ENCODE measurements at places on chromosomes 5 and 9.

GRCh38 chr9:101579711-101580545 lies 14.8 kb downstream of the PPP3R2 start:
- no peak for ATAC-seq

DNA sequence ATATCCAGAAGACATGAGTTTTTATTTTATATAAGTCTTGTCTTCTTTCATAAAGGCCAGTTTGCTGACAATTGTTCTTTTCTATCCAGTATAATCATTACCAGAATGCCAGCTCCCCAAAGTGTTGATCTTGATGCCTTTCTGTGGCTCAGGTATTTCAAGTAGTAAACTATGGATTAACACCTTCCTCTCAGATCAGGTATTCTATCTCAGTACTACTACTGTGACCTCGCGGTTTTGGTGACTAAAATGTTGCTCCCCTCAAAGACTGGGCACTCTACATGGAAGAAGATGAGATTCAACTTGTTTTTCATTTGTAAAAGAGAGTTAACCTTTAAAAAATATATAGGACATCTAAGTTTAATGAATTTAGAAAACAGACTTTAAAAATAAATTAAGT lies 58.1 kb downstream of the GNG10 start:
- ATAC-seq: no peak

- no peak for ATAC-seq
Observed at GRCh38 chr9:28270156-28270555, 696.9 kb upstream of the C9orf72 start.

- ATAC-seq: no peak
Observed at GRCh38 chr5:164748861-164749260, 1243.4 kb downstream of the MAT2B start.

- no peak for ATAC-seq
Observed at GRCh38 chr5:74281166-74281565, 359.4 kb downstream of the ENC1 start.

- ATAC-seq: peak; percentile 76
Observed at GRCh38 chr5:54905942-54906537, 79.4 kb downstream of the ESM1 start.

- no peak for ATAC-seq
Observed at GRCh38 chr5:141743866-141744272, 61.8 kb upstream of the ARAP3 start.

GRCh38 chr5:57009811-57010210 lies 57.9 kb upstream of the MIER3 start:
- no peak for ATAC-seq

DNA sequence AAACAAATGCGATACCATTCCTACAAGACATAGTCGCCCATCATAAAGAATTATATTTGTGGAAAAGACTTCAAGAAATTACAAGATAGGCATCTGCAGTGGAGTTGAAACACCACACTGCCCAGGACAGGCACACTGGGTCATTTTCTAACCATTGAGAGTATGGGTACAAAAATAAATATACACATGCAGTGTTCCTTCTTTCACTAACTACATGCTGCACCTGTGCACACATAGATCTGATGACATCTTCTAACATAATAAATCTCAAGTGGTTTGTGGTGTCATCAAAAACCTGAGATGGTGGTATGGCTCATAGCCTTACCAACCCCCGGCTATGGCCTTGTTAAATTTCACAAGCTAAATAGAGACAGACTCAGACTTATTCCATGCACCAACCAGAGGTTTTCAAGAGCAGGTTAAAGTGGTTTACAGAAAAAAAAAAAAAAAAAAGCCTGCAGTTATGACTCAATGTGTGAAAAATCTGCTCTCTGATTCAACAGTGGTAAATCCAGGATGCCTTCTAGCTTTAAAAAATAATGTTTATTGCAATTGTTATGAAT lies 12.4 kb upstream of the NFIB start:
- ATAC-seq: peak; percentile 7

- no peak for ATAC-seq
Observed at GRCh38 chr5:165138236-165138635, 1632.8 kb downstream of the MAT2B start.

- no peak for ATAC-seq
Observed at GRCh38 chr9:130635721-130636647, 28.4 kb upstream of the PRDM12 start.

DNA sequence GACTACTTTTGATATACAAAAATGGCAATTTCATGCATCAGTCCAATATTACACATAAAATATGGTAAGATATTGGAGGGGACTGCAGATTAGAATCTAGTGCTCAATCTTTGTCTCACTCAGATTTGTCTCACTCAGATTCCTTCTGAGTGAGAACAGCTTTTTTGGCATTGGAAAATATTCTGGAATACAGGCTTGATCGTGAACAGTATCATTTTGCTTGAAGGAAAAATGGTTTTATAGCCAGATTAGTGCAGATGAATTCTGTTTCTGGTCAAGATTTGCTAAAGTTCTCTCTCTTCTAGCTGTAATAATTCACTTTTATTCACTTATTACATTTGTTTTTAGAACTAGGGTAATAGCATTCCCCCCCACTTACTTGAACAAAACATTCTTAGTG lies 51.2 kb downstream of the MAN2A1 start:
- no peak for ATAC-seq

DNA sequence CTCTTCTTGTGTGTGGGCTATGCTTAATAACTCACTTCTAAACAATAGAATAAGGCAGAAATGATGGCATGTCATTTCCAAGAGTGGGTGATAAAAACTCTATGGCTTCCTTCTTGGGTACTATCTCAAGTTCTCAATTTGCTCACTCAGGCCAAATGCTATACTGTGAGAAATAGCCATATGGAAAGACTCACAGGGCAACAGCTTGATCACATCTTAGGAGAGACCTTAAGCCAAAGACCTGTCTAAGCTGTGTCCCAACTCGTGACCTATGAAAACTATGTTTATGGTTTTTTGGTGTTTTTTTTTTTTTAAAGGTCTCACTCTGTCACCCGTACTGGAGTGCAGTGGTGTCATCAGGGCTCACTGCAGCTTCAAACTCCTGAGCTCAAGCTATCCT lies 2.1 kb upstream of the UIMC1 start:
- ATAC-seq: no peak

DNA sequence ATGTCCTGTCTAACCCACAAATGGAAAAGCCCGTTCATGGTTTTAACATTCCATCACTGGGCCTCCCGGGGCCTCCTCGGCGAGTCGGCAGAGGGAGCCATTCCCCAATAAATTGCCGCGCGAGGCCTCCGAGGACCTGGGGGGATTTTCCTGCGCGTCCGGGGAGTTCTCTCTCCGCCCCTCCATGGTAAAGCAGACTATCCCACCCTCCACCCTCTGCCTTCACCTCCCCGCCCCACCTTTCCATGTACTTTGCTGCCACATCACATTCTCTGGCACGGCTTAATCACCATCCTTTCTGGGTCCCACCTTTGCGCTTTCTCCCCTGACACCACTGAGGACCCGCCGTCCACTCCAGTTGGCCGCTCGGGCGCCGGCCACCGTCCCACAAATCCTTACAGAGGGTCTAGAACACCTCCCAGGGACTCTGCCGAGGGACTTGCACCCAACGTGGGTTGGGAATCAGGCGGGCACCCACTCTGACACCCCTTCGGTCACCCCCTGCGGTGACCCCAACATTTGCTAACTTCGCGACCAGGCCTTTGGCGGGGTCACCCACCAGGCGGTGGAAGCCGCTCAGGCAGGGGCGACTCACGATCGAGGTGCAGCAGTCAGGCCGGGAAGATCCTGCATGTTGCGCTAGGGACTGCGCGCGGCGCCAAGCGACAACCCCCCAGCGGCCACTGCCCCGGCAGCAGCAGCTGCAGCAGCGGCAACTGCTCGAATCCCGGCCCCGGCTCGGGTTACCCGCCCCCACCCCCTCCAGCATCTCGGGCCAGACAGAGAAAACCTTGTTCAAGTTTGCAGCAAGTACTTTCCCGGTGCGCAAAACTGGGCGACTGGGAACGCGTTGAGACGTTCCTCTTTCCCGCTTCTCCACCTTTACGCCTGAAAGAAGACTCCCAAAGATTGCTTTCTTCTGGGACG lies at the start of gene MEGF10:
Gene MEGF10 (plus strand): TSS at position 778 of the 927 bp plus-strand sequence. CDS start 40,513 bp downstream, outside the sequence.
- peak; percentile 97 for ATAC-seq

GRCh38 chr5:133400831-133401351 lies 211.4 kb downstream of the FSTL4 start:
- ATAC-seq: no peak

GRCh38 chr9:123753669-123754258 lies 176.2 kb downstream of the DENND1A start:
- ATAC-seq: no peak

GRCh38 chr5:159912033-159912800 lies 4.1 kb upstream of the ADRA1B start:
- peak; percentile 62 for ATAC-seq

- no peak for ATAC-seq
Observed at GRCh38 chr9:16709924-16710323, 160.5 kb downstream of the BNC2 start.

- ATAC-seq: no peak
Observed at GRCh38 chr9:72200452-72200851, 51.2 kb downstream of the GDA start.

GRCh38 chr5:138542180-138542955 lies 668 bp downstream of the ETF1 start:
- ATAC-seq: peak; percentile 62

DNA sequence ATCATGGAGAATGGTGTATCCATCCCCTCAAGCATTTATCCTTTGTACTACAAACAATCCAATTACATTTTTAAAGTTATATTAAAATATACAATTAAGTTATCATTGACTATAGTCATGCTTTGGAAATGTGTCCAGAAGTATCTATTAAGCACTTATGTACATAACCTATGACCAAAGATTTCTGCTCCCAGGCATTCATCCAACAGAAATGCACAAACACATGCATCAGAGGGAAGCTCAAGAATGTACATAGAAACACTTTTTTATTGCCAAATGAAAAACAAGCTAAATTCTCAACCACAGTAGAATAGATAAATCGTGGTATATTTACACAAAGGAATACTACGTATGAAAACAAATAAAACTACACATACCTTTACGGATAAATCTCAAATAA lies 700.5 kb upstream of the ZNF608 start:
- ATAC-seq: no peak

- no peak for ATAC-seq
Observed at GRCh38 chr9:74500584-74500924, 3.4 kb downstream of the RORB start.

DNA sequence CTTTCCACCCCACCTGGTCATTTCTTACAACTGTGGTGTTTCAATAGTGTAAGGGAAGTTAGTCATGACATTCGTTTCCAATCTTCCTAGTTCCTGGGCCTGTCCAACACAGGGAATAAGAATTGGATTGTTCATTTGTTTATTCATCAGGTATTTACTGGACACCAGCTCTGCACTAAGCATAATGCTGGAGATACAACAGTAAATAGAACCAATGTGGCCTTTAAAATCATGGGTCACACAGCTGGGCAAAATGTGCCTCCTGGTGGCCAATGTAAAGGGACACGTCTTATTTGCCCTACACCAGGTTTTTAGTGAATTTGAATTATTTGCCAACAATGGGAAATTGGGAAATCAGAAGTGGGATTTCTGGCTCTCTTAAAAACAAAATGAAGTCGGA lies 10.4 kb downstream of the ABLIM3 start:
- peak; percentile 64 for ATAC-seq

DNA sequence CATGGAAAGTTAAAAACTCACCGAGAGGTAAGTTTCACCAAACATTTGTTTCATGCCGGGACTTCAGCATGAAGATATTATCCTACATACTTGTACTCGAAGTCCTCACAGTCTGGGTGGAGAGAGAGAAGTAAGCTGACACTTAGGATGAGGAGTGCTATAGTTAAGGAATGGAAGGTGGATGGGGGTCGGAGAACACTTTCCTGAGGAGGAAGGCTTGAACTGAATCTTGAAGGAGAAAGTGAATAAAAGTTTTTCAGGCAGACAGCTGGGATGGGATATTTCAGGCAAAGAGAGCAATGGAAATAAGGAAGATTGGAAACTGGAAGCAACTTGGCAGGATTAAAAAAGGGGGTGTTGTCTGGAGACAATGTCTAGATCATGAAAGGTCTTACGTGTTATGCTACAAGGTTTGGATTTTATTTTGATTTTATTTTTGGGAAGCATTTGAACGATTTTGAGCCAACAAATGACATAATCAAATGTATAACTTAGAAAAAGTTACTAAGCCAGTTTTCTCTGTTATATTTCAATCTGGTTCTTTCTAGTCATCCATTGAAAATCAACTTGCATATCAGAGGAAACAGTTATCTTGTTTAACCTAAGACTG lies 167.1 kb downstream of the PAM start:
- ATAC-seq: peak; percentile 10

DNA sequence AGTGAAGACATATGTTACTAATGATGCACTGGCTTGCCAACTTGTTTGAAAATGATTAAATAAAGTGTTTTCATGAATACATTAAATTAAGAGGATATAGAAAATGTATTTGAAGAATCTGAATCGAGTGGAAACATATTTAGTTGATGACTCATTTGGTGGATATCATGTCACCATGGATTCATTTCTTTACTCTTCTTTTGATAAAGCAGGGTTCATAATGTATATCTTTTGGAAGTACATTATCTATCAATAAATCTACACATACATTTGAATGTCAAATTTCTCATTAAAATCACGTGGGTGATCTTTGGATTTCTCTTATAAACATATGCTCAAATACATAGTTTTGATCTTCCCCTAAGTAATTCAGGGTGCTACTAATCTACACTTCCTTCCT lies 1148.1 kb upstream of the ACO1 start:
- ATAC-seq: no peak

DNA sequence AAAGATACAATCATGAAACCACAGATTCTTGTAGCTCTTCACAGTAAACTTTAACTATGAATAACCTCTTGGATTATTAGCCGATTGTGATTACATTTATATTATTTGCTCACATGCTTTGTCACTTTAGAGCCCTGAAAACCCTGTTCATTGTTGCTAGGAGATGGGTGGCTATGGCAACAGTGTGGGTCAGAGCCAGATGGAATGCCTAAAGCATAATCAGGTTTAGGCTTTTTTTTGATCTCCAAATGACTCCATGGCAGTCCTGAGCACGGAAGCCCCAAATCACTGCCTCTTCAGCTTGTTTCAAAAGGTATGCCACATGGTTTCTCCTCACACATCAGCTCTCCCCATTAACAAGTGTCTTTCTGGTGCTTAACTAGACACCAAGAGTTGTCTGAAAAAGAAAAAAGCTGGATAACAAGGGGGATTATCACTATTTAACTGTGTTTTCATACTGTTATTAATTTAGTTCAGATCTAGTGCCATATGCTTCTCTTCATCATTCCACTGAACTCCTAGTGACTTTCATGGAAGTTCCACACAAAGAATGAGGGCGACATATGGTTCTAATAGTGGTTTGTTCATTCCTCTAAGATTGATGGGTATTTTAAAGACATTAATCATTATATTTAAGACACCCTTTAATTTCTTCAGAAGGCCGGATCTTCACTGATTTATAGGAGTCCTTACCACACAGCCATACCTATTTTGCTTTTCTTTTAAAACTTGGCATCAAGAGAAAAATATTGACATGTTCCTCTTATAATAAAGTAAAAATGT lies 88.8 kb upstream of the PAM start:
- ATAC-seq: peak; percentile 64
